ENCODE measurements at places on chromosomes 16 and 17.

DNA sequence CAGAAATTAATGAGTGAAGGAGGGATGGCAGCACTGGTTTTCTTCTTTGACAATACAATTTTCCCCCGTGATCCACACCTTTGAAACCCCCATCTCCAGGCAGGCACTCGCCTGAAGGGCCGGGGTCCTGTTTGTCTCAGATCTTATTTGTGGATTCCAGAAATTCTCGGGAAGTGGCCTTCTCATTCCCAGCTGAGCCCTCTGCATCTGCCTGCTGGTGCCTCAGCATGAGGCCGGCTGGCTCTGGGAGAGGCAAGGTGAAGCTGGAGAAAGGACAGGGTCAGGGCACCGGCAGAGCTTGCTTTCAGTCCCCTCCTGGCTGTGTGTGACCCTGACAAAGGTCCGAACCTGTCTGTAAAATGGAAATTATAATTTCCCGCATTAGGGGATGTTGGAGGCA is 35.8 kb upstream of the C1QL1 start:
- no peak for DNase-seq

DNA sequence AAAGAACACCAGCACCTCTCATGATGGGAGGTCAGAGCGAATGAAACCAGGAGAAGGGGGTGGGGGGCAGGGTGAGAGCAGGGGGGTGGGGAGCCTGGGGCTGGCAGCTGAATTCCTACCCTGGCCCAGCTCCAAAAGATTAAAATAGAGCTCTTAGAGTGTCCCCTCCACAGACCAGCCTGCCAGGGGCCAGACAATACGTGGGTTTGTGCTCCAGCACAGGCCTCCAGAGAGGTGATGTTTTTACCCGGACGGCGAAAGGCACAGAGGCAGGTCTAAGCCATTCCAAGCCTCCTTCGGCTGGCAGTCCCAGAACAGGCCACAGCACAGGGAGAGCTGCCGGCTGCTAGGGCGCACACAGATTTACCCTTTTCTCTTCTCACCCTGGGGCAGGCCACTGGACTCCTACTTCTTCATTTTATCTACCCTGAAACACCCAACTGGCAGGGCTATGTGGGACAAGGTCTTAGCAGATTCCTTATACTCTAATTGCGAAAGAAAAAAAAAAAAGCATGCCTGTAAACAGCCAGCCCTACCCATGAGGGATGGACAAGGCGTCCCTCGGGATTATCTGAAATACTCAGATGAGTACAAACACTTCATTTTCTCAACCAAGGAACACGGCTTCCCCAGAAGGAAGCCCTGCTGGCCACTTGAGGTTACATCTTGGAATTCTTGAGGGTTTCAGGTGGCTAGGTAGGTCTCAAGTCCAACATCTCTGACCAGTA is 71.9 kb upstream of the NOG start:
- no peak for DNase-seq

GRCh38 chr17:41810659-41811548 is 845 bp downstream of the P3H4 start:
- DNase-seq, result no peak

DNA sequence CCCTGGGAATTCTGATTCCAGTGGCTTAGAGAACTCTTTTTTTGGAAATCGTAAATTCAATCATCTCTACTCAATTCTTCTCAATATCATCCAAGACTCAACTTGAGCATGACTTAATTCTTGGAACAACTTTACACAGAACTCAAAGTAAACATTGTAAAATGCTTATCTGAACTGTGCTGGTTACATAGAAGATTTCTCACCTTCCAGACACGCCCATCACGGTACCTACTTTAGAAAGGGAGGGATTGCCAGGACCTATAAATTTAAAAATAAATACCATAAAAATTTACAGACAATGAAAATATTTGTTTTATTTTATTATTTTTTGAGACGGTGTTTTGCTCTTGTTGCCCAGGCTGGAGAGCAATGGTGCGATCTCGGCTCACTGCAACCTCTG is 26.5 kb downstream of the MAP1LC3B start:
- DNase-seq, result no peak

GRCh38 chr16:20851601-20852000 is 45.3 kb downstream of the REXO5 start:
- DNase-seq, result no peak

GRCh38 chr17:75147878-75148546 is 6.3 kb downstream of the JPT1 start:
- DNase-seq, result no peak

GRCh38 chr17:40112191-40112711 is 9.5 kb upstream of the MSL1 start:
- DNase-seq, result no peak

DNA sequence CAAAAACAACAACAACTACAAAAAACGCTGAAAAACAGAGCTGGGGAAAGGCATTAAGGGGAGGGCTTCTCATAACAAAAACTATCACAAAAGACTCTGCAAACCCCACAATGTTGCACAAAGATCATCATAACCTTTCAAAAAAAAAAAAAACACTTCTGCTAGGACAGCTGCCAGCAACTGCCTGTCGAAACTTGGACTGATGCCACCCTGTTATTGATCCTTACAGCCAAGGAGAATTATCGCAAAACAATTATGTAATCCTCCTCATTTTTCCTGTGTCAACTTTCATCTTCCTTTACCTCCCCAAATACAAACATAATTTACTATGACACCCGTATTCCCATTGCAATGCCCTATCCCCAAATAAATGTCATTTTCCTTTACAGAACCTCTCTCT is 9.3 kb downstream of the CCDC40 start:
- no peak for DNase-seq

DNA sequence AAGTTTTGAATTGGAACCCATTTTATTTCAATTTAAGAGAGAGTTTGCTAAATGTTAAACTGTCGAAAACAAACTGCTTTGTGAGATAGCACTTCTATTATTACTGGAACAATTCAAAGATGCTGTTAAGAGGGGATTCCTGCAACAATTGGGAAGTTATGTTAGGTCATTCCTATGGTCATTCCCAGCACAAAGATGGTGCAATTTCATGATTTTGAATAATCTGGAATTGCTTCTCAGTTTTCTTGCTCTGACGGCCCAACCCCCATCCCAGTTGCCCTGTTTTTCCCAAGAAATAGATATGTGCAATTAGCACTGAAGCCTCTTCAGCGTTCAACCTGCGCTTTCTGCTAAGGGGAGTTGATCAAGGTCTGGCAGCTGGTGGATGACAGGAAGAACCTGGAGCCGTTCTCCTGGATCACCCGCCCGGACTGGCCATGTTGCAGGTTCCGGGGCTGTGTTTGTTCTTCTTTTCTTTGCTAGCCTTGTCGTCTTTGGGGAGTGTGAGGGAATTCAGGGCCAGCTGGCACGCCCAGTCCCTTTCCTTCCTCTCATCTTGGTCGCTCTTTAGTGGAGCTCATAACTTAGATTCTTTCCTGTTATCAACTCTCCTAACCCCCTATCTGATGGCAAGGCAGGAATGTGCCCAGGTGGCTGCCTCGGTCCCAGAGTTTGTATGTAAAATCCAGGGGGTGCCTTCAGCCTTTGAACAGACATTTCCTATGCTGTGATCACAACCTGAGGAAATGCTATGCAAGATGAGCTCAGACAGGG is 29.0 kb upstream of the IRF8 start:
- no peak for DNase-seq

GRCh38 chr17:60817192-60817591 is 139.5 kb downstream of the BCAS3 start:
- DNase-seq, result no peak

Data from activated effector memory CD4-positive, alpha-beta T cell treated with Interleukin-2 at 50 U/mL for 16 hours (primary cell).